ENCODE measurements at places on chromosomes 6 and 20. TPM values are rescaled to one million over a fixed set of nuclear protein-coding genes. Genes with fewer than 3 reads are reported as not detected.

- DNase-seq = no peak
These were observed 508.8 kb upstream of the PTCHD4 start for GRCh38 chr6:48619771-48620170.

GRCh38 chr6:3351105-3351676, 92.4 kb downstream of the PSMG4 start:
- DNase-seq = no peak

DNA sequence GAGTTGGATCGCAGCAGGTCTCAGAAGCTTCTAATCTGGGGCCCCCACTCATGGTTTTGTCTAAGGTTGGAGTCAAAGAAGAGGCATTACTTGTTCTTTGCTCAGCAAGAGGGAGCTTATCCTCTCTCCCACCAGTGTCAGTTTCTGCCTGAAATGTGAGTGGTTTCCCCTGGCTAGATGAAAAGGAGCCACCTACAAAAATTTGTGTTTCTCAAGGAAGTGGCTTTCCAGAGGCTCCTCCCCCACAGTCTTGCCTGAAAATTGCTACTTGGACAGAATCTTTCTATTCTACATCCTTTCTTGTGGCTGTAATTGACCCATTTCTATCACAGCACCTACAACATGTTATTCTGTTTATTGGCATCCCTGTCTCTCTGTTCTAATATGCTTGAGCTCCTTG, 37.9 kb downstream of the SCML4 start:
- DNase-seq = no peak

- DNase-seq = no peak
These were observed 10.6 kb downstream of the PDYN start for GRCh38 chr20:1983301-1983700.

BTN1A1 gene
- total RNA-seq = not detected

DNA sequence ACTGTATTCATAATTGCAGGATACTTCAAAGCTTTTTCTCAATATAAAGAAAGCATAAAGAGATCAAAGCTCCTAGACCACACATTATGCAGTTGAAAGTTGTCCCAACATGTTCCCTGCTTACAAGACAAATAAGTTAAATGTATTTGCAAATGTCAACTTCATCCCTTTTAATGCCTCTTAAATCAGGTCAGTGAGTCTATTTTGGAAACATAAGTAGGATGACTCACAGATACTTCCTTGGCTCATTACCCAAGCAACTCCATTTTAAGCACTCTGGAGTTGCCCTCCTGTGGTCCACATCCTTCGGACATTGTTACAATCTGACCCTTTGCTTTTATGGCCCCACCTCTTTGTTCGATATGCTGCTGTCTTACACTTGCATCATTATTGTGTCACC, 162.0 kb downstream of the FAXC start:
- DNase-seq = no peak

GRCh38 chr6:130907687-130908086, 80.5 kb downstream of the SMLR1 start:
- DNase-seq = no peak

- no peak for DNase-seq
These were observed 44.8 kb upstream of the CTNNBL1 start for GRCh38 chr20:37649017-37649416.

- no peak for DNase-seq
These were observed 14.7 kb upstream of the KCNG1 start for GRCh38 chr20:51037532-51038115.

PNLDC1 gene
- total RNA-seq = not detected

WFDC5 gene
- not detected for total RNA-seq

- no peak for DNase-seq
These were observed 122.1 kb downstream of the LRRC1 start for GRCh38 chr6:53916804-53917463.

DNA sequence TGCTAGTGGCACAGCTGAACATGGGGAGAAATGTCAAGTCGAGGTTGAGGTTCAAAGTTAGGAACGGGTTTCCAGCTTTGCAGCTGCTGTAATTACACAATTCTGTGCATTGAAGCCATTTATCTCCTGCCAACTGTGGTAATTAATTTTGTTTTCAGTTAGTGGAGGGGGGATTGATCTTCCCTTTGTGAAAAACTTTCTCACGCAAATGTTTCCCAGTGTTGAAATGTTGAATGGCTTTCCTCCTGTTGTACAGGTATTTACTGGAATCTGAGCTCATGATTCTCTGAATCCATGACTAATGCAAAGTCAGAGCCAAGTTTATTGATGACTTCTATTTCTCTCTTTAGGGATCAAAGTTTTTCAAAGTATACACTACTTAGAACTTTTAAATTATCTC, 198.4 kb upstream of the SLC35B3 start:
- DNase-seq = no peak

GRCh38 chr6:45479834-45480751, 102.4 kb upstream of the SUPT3H start:
- no peak for DNase-seq

MED20 gene
- total RNA-seq = 37.1 TPM

TCF15 gene
- total RNA-seq = not detected

ARMH2 gene
- total RNA-seq = not detected

DNA sequence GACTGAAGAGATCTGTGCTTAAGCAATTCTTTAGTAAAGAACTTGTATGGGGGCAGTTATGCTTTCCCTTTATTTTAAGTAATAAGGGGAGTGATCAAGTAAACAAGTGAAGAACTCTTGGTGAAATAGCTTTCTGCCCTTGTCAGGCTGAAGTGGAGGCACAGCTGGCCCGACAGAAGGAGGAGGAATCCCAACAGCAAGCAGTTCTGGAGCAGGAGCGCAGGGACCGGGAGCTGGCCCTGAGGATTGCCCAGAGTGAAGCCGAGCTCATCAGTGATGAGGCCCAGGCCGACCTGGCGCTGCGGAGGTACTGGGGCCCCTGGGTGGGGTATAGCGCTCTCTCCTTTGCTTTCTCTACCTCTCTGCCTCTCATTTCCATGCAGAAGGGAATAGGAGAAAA, 143.3 kb downstream of the MYO6 start:
- no peak for DNase-seq

GRCh38 chr6:133348846-133349245, 107.7 kb downstream of the EYA4 start:
- no peak for DNase-seq

DNA sequence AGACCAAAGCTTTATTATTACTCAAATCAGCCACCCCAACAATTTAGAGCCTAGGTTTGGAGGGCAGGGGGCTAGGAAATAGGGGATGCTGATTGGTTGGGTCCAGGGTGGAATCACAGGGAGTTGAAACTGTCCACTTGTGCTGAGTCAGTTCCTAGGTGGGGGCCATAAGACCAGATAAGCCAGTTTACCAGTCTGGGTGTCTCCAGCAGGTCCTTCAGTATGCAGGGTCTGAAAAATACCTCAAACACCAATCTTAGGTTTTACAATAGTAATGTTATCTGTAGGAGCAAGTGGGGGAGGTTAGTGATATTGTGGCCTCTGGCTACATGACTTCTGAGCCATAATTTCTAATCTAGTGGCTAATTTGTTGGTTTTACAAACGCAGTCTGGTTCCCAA, 63.2 kb downstream of the UBR2 start:
- DNase-seq = no peak

GRCh38 chr6:53032849-53033248, 32.4 kb upstream of the FBXO9 start:
- DNase-seq = no peak

DNA sequence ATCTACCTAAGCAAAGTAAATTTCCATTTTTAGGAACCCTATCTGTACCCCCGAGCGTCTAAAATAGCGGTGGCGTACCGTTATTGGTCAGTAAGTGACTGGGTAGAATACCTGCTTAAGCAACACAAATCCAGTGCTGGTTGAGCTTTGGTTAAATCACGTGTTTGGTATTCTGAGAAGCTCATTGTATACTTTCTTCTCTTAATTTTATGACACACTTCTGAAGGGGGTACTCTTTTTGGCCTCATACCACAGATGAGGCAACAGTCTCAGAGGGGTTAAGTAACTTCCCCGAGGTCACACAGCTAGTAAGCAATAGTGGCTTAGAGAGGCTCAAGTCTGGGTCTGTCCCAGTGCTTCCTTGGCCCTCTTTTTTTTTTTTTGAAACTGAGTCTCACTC, 151.2 kb downstream of the TFAP2C start:
- DNase-seq = no peak

HLA-F gene
- 59.2 TPM for total RNA-seq

- no peak for DNase-seq
These were observed 464.1 kb downstream of the UTRN start for GRCh38 chr6:144749263-144749662.

EGFL8 gene
- 1.5 TPM for total RNA-seq

- DNase-seq = no peak
These were observed 3.0 kb downstream of the SYNDIG1 start for GRCh38 chr20:24472426-24472825.

HDDC2 gene
- total RNA-seq = 294 TPM

RFX6 gene
- total RNA-seq = not detected

PPP1R16B gene
- total RNA-seq = 0.07 TPM

DNA sequence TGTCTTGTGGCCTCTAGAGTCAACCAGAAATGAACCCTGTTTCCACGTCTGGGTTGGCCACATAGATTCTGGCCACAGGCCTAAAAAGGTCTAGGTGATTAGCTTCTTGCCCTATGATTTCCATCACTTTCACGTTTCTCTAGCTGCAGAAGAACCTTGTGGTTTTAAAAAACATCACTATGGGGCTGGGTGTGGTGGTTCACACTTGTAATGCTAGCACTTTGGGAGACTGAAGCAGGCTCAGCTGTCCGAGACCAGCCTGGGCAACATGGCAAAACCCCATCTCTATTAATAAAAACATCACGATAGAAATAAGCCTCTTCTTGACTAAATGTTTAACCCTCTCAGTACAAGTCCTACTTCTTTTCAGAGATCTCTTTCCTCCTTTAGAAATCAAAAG, 27.6 kb downstream of the POLR1C start:
- DNase-seq = no peak

CLDN20 gene
- total RNA-seq = not detected

All from Caki2 (cell line).